CD8-positive, alpha-beta memory T cell (primary cell): ENCODE measurements at places on chromosomes 7 and 10.

GRCh38 chr7:4960363-4960762, 1.4 kb upstream of the MMD2 start:
- DNase-seq: no peak

DNA sequence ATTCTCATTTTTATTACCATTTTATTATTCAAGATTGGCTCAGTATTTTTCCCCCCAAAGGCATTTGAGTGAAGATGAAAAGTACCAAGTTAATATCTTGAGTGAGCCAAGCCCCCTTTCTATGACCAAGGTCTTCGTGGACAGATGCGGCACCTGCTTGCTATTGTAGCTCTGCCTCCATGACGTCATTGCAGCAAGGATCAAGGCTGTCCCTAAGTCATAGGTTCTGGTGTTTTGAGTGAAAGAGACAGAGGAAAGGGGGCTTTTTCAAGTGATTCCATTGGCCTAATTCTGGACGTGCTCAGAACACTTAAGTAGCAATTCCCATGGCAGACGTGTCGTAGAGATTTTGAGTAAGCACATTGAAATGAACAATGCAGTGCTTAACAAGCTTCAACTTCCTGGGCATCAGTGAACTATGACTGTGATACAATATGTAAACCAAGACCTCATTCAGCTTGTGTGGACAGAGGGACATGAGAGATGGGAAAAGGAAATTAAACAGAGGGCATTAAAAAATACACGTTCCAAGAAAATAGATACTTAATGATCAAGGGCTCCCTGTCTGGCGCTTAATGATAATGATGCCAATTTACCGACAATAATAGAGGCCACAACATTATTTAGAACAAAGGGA, 248.7 kb upstream of the NPVF start:
- DNase-seq: no peak

- DNase-seq: no peak
Measured at GRCh38 chr7:113143486-113144257, 25.3 kb upstream of the SMIM30 start.

DNA sequence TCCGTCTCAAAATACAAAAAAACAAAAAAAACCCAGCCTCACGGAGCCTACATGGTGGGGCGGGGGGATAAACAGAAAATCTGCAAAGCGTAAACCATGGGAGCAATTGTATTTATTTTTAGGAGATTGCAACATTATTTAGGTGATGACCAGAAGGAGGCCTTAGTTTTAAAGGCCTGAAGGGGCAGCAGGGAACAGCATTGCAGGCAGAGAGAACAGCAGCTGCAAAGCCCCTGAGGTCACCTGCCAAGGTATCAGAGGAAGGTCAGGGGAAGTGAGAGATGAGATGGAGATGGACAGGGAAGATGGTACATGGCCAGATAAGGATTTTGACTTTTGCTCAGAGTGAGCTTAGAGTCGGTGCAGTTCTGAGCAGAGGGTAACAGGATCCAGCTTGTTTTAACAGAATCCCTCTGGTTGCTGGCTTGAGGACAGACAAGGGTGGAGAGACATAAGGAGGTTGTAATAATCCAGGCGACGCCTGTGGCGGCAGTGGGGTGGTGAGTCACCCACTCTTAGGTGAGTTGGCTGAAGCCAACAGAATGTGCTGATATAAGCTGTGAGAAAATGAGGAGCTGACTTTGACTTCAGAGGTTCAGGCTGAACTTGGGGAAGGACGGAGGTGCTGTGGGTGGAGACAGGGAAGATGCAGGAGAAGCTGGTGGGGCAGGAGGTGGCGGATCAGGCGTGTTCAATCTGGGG, 82.3 kb upstream of the GTF2I start:
- no peak for DNase-seq

GRCh38 chr7:108086962-108087361, 43.2 kb downstream of the LAMB4 start:
- no peak for DNase-seq

- DNase-seq: no peak
Measured at GRCh38 chr10:37667736-37668135, 189.7 kb downstream of the ZNF248 start.

DNA sequence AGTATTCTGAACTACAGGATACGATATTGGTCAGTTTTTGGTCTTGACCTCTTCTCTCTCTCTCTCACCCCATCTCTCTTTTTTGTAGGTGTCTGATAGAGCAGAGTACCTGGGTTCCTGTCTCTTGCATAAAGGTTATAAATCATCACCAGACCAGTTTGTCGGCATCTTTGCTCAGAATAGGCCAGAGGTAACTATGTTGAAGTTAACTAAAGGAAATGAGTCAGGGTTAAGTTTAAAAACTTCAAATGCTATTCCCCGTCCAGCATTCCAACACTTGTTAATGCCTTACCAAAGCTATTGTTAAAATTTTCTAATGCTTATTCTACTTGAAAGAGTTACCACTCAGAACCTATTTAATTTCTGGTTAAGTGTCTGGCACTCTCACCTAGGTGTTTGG, 30.7 kb downstream of the ACSL5 start:
- DNase-seq: no peak

DNA sequence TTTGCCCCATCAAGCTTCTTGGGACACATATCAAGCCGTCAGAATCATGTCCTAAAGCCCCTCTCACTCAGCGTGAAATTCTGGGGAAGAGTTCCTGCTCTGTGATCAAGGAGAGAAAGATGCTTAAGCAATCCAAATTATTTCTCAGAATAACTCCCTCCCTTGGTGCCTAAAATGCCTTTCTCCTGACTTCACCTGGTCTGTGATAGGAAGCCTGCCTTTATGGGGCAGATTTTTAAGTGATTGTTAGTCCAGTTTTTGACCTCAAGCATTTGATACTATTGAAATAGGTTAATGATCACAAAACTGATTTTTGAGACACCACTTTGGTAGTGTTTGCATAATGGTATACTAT, 76.4 kb upstream of the MAGI2 start:
- DNase-seq: no peak

DNA sequence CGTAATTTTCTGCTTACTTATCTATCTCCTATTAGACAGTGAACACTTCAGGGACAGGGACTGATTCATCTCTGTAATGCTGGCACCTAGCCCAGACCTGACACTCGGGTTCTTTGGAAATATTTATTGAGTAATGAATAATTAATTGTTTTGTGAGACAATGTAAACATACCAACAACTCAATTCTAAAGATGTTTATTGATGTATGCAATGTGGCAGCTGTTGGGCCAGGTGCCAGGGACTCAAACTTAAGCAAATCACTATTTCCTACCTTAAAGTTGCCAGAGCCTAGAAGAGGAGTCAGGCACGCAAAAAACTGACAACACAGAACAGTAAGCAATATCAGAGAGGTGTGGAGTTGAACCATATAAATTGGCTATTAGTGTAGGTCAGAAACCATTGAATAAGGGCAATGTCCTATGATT, 63.6 kb upstream of the BMPER start:
- DNase-seq: no peak

- DNase-seq: peak; percentile 96
Measured at GRCh38 chr10:119502209-119502608, 40.3 kb downstream of the RGS10 start.

- no peak for DNase-seq
Measured at GRCh38 chr10:60508831-60509230, 119.2 kb upstream of the ANK3 start.

DNA sequence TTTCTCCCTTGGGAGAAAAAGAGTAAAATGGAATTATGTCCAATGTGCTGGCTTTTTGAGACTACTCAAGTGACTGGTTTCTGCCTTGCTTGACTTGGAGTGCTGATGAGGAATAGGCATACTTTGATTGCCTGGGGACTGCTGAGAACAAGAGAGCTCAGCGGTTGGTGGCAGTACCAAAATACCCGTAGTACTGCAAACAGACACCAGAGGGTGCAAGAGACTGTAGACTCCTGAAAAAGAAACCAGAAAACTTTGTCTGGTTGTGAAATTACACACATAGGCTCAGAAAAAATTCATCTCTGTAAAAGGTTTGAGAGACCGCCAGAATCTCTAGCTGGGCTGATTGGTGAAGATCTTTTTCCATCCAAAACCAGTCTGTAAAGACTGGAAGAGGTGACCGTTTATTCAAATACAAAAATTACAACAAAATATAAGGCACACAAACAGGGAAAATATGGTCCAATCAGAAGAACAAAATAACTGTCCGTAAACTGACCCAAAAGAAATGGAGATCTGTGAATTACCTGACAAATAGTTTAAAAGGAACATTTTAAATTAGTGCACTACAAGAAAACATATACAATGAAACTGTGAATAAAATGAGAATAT, 18.5 kb downstream of the BICC1 start:
- DNase-seq: peak; percentile 30

DNA sequence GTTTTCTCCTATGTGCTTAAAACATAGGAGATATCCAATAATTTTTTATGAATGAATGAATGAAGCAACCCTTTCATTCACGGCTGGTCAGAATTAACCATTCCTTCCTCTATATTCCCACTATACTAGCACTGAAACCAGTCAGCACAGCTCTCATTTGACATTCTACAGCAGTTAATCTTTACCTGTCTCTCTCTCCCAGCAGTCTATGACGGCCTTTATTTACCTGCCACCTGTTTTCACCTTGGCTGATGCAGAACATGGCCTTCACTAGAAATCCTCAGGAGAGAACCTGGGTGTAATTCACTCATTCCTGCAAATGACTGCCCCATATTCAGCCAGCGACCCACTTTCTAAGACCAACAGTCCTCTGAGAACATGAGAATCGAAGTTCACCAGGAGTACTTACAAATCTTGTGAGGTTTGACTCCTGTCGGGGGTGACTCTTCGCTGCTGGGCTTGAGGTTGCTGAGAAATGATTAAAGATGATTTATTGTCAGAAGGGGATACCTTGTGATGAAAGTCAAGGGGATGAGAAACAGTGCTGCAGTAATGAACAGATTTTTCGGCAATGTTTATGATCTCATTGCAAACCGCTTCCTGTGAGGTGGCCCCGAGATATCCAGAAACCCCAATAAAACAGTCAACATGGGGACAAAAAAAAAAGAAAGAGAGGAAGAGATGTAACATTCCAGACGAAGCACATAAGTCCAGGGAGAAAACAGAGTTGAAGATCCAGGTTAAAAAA, 30.9 kb upstream of the PDLIM1 start:
- DNase-seq: no peak

DNA sequence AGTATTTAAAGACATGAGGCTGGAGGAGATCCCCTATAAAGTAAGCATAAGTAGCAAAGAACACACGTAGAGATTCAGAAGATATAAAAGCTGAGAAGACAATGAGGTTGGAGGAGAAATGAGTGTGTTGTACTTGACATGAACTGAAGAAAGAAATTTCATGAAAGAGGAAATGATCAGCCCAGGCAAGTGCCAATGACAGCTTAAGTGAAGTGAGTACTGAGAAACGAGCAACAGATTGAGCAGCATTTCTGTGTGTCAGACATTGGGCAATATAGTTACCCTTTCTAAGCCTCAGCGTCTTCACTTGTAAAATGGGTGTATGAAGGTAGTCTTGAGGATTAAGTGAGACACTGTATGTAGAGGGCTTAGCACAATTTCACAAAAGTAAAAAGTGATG, 4.8 kb upstream of the LIPA start:
- no peak for DNase-seq

- no peak for DNase-seq
Measured at GRCh38 chr10:94180576-94180975, 182.2 kb downstream of the NOC3L start.

DNA sequence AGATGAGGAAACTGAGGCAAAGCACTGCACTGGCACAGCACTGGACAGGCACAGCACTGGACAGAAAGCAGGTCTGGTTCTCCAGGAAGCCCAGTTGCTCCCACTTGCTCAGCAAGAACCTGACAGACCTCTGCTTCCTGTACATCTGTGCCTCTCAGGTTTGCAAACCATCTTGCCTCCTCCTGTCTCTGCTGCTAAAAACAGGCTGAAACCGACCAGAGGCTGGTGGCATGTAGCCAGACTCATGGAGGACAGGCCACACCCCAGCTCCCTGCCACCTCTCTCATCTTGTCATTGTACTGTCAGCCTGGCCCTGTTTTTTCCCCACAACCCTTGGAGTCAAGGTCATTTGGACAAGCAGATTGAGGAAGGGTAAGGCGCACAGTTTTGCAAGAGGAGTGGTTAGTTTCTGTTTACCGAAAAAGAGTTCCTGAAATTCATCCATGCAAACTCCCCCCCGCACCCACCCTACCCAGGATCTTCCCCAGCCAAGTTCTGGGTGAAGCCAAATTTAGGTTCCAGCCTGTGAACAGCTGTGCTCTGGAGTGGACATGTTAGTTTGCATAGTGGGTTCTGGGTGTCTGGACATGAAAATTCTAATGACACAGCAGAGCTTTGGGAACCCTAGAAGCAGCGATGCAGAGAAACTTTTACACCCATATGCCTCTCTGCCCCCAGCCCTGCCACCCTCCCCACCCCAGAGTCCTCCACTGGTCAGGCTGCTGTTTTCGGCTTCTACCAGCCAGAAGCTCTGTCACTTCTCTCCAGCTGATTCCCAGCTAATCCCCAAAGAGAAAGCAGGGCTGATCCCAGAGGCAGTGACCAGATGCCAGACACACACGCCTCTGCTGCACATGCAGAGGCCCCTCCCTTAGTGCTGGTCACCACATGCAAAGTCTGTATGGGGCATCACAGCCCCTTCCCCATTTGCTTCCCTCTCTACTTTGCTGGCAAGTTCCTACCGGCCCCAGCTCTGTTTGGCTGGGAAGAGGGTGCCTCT, 8.5 kb upstream of the C10orf105 start:
- peak; percentile 65 for DNase-seq

GRCh38 chr10:126475074-126475691, 86.9 kb upstream of the ADAM12 start:
- DNase-seq: no peak

- no peak for DNase-seq
Measured at GRCh38 chr7:15341817-15342216, 220.0 kb downstream of the AGMO start.
